ENCODE measurements at places on chromosomes 12 and 14.

DNA sequence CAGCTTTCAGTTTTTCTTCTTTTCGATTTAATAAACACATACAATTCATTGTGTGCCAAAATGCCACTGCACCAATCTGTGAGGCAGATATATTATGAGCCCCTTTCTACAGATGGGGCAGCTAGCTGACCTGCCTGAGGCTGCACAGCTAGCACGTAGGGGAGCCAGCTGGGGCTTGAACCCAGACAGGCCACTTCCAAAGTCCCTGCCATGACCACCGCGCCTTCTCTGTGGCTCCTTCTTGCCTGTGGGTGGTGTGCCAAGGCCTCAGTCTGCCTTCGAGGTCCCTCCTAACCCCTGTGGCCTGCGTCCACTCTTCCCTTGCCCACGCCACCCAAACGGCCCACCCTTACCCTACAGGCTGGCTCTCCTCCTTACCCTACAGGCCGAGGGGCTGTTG, 16.2 kb downstream of the FAM222A start:
- H3K4me3 ChIP-seq = no peak overlapping the region
- H3K4me1 ChIP-seq = no peaks in the 10 kb centered on the region
- peaks cover 4% of the 10 kb centered on the region for H3K27me3 ChIP-seq
- H3K27ac ChIP-seq = no peak overlapping the region
- no peak for DNase-seq
- no peaks in the 10 kb centered on the region for H3K36me3 ChIP-seq

DNA sequence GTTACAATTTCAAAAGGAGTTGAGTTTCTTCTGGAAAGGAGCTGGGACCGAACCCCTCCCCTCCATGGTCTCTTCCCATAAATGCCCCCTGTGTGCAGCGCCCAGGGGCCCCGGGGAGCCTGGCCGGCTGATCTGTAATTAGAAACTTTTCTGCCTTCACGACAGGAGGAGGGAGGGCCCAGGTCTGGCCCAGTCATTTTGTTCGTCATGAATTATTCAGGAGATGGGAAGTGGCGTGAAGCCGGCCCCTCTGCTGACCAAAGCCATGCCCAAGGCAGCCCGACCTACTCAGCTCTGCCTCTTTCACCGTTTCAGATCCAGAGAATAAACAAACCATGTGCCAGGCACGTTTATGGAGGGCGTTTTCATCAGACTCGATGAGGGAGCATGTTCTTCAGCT, 33.3 kb upstream of the MSI1 start:
- no peaks in the 10 kb centered on the region for H3K36me3 ChIP-seq
- H3K27ac ChIP-seq = no peak overlapping the region
- H3K4me3 ChIP-seq = no peak overlapping the region
- no peaks in the 10 kb centered on the region for H3K4me1 ChIP-seq
- no peak for DNase-seq

GRCh38 chr12:110088936-110089335, 35.2 kb upstream of the IFT81 start:
- peaks cover 40% of the 10 kb centered on the region for H3K27me3 ChIP-seq
- H3K27ac ChIP-seq = no peak overlapping the region
- H3K4me3 ChIP-seq = no peak overlapping the region
- peaks cover 1% of the 10 kb centered on the region for H3K36me3 ChIP-seq
- no peak for DNase-seq

DNA sequence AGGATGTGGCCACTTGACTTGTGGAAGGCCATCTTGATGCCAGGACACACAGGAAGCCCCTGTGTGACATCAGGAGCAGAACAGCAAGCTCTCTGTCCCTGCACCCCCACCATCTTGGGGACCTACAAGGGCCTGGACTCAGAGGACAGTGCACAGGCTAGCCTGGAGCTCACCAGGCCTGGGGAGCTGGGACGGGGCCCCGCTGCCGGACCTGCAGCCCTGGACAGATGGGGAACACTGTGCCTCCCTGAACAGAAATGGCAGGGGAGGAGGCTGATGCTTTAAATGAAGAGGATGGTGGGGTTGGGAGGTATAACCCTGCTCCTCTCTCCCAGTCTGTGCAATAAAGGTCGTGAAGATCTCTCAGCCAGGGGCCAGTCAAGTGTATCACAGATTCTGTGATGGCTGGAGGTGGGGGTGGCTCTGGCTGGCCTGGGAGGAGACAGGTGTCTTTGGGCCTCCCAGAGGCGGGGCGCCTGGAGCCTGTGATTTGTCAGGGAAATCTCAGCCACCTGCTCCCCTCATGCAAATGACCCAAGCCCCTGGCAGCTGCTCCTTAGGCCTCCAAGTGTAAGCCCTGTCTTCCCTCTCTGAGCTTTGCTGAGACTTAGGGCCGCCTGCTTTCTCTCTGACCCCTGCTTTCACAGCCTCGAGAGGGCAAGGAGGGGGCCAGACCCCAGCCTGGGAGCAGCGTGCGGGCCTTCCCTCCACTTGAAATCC, 1.1 kb upstream of the GNB3 start:
- no peak overlapping the region for H3K4me3 ChIP-seq
- peaks cover 2% of the 10 kb centered on the region for H3K27me3 ChIP-seq
- no peak overlapping the region for H3K27ac ChIP-seq
- DNase-seq = no peak
- H3K36me3 ChIP-seq = no peaks in the 10 kb centered on the region

DNA sequence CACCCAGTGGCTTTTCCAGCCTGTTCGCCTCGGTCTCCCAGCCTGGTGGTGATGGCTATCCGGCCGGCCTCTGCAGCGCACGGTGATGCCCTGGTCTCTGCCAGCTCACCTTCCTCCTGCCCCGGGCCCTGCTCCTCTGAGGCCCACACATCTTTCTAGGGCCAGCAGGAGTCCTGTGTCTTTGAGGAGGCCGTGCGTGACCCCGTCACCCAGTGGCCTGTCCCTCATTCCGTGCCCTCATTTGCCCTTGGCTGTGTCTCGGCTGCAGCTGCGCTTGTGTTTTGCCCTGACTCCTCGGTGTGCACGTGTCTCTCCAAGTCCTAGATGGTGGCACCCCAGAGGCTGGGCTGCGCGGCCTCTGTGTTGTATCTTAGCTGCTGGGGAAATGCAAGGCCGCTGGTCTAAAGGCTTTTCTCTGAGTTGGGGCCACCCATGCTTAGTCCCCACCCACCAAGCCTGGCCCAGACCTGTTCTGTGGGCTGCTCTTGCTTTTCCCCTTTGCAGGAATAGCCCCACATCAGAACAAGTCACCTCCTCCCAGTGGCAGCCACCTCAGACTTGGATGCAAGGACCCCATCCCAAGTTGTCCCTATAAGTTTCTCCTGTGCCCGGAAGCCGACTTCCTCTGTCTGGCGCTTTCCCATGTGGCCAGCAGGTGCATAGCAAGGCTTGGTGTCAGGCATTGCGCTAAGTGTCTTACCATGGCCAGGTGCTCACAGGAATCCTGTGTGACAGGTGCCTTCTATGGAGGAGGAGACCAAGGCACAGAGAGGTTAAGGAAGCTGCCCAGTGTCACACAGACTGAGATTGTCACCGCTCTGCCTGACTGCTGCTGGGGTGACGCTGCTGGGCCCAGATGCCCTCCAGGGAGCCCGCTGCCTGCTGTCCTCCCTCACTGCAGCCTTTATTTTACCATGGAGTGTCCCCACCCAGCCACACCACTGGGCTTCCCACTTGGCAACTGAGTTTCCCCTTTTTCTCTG, 64.5 kb downstream of the TSPAN9 start:
- DNase-seq = no peak
- H3K4me3 ChIP-seq = no peak overlapping the region
- no peaks in the 10 kb centered on the region for H3K36me3 ChIP-seq
- no peaks in the 10 kb centered on the region for H3K4me1 ChIP-seq
- H3K27ac ChIP-seq = no peak overlapping the region
- peaks cover 9% of the 10 kb centered on the region for H3K27me3 ChIP-seq
